ENCODE measurements at places on chromosomes 3 and 15. TPM values are rescaled to one million over a fixed set of nuclear protein-coding genes. Genes with fewer than 3 reads are reported as not detected.
A peak's percentile ranks its signal among the peaks of the same experiment; 100 is the strongest.

- no peak for DNase-seq
Measured at GRCh38 chr3:177603148-177603603, 405.9 kb upstream of the TBL1XR1 start.

- DNase-seq = no peak
Measured at GRCh38 chr3:157103280-157103679, 56.7 kb downstream of the CCNL1 start.

GRCh38 chr3:35448121-35448520 lies 191.2 kb upstream of the ARPP21 start:
- peak; percentile 37 for DNase-seq

DNA sequence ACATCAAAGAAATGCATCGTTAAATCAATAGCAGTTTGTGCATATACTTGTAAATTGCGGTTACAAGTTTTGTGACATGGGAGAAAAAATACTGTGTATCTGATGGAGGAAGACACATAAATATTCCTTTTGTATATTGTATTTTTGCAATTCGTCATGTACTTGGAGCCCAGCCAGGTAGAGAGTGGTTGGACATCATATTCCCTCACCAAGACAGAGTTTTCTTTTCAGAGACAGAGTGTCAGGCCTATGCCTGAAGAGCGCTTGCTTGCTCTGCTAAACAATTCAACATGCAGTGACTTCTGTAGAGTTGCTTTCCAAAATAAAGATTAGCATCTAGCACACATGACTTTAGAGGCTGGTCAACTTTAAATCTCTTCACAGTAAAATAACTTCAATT lies 24.8 kb upstream of the MEIS2 start:
- DNase-seq = no peak

DNA sequence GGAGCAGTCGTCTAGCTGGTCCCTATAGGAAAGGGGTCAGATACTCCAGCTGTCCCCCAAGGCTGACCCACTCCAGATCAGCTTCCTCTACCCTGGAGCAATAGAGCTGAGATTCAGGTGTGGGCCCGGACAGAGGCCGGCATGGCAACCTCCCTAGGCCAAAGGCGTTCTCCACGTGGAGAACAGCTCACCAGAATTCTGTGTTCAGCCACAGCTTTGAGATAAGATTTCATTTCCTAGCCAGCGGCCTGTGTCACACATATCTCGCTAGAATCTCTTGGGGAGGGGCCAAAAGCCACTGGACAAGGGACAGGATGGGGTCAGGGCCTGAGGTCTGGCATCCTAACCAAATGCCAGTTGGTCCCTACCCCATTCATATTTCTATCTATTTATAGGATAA lies 20.1 kb downstream of the SRGAP3 start:
- DNase-seq = no peak

GRCh38 chr3:159532577-159532976 lies 456.1 kb upstream of the IL12A start:
- no peak for DNase-seq

GRCh38 chr3:141505166-141505565 lies 18.3 kb downstream of the RASA2 start:
- no peak for DNase-seq

- no peak for DNase-seq
Measured at GRCh38 chr15:75163150-75163564, 38.5 kb upstream of the C15orf39 start.

- DNase-seq = no peak
Measured at GRCh38 chr3:72563690-72564370, 284.4 kb downstream of the SHQ1 start.

GRCh38 chr3:190699776-190700175 lies 162.7 kb downstream of the GMNC start:
- DNase-seq = no peak

DNA sequence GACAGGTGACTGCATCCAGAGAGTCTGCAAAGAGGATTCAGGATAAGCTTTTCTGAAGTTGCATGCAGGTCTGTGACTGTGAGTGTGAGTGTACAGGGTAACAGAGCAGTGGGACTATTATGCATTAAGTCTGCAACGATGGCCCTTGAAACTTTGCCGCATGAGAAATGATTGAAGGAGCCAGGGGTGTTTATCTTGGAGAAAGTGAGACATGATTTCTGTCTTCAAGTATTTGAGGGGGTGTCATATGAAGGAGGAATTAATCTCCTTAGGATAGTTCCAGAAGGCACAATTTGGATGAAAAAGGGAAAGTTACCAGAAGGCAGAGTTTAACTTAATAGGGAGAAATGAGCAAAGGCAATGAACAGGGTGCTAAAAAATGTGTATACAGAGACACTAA lies 119.6 kb downstream of the ARNT2 start:
- DNase-seq = no peak

DNA sequence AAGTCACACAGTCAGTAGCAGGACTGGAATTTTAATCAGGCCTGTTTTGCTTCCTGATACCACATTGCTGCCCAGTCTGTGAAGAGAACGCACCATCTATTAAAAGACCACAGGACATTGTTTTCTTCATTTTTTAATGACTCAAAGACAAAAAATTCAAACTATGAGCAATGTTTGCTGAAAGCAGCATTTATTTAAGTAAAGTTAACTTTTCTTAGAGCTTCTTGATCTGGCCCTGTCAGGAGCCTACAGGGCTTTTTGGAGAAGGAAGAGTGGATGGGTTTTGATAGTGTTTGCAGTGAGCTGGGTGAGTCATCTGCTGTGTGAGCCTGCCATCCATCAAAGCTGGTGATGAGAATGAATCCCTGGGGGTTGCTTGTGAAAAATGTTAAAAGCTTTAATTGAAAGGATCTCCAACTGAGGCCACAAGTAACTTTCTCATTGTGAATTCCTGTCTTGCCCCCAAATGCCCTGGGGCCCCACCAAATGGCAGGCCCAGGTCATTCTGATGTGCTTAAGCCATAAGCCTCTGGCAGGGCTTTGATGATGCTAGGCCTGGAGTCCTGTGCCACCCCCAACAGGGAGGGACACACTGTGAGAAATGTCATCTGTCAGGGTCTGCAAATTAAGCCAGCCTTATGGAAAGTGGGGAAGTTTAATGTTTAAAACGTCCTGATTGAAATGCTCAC lies 136.2 kb upstream of the PFN2 start:
- DNase-seq = peak; percentile 17

GRCh38 chr15:83582381-83582780 lies 71.5 kb upstream of the ADAMTSL3 start:
- no peak for DNase-seq

DNA sequence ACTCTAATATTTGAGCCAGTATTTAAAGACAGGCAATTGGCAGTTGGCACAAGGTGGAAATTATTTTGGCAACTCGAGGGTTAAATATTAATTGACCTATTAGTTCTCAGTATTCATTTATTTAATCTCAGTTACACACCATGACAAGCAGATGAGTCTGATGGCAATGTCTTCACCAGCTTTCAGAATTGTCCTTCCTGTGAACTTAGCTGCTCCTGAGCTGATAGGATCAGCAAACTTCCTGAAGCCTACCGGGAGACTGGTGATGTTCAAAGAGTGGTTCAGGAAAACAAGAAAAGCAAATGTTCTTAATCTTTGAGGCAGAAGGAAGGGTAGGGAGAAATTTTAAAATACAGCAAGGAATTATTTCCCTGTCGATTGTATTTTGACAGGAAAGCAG lies 522.2 kb downstream of the SOX2 start:
- no peak for DNase-seq

GRCh38 chr3:120554812-120555606 lies 41.1 kb upstream of the NDUFB4 start:
- DNase-seq = no peak

DNA sequence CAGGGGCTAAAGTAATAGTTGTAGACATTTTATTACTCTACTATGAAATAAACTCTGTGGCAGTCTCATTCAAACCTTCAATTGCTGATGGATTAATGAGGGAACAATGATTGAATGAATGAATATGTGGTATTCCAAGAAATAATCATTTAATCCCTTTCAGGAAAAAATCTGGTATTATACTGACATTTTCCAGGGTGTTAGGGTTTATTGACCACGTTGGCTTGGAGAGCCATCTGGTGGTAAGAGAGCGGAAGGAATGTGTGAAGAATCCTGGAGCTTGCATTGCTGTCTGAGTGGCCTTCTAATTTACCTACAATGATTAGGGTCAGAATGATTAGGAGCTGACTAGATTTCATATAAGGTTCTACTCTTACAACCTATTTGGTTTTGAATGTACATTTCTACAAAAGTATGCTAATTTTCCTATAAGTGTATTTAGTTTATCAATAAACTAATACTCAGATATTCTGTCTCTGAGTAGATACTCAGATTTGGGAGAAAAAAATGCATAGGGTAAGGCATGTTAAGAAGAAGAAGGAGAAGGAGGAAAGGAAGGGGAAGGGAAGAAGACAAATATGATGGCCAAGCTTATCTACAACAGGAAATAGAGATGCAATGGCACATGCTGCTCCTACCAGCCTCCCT lies 249.9 kb downstream of the ROBO1 start:
- peak; percentile 5 for DNase-seq

Gene NPAP1
- not detected for total RNA-seq

Gene TRIM42
- not detected for total RNA-seq

Gene SAMMSON
- total RNA-seq = not detected

Gene ADGRG7
- total RNA-seq = not detected

Gene LINGO1
- total RNA-seq = 8.8 TPM

Gene MKRN2
- total RNA-seq = 24.0 TPM

Gene ERC2
- 3.8 TPM for total RNA-seq

Gene CDAN1
- total RNA-seq = 12.6 TPM

Gene NEK10
- total RNA-seq = 2.9 TPM

Gene SLC6A20
- total RNA-seq = 5.0 TPM

Data from G401 (cell line).